Stimulated activated CD4-positive, alpha-beta T cell treated with anti-CD3 and anti-CD28 coated beads, Interleukin-12 subunit alpha, Interleukin-12 subunit beta, amount 100 ng/mL, for 4 hours (primary cell): ENCODE measurements at places on chromosomes 2 and 18.

GRCh38 chr2:102297891-102298290 is 13.5 kb upstream of the IL1RL1 start:
- no peak for DNase-seq

- DNase-seq, result no peak
Measured at GRCh38 chr2:20027705-20028434, 15.4 kb upstream of the MATN3 start.

DNA sequence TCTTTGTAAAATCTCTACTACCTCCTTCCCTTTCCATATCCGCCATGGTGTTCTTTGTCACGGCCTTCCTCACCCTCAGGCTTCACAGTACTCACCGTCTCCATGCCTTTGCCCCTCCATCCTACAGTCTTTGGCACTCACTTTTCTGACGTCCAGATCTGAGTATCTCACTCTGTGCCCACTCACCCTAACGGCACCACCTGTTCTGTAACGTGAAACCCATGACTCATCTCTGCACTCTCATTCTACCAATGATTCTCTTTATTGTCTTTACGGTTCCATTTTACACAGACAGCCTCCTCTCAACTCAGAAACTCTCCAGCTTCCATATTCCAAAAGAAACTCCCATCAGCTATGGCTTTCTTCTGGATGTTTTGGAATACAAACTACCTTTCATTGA is 56.7 kb downstream of the NETO1 start:
- DNase-seq, result no peak

GRCh38 chr2:170953941-170954340 is 24.9 kb downstream of the GORASP2 start:
- no peak for DNase-seq

DNA sequence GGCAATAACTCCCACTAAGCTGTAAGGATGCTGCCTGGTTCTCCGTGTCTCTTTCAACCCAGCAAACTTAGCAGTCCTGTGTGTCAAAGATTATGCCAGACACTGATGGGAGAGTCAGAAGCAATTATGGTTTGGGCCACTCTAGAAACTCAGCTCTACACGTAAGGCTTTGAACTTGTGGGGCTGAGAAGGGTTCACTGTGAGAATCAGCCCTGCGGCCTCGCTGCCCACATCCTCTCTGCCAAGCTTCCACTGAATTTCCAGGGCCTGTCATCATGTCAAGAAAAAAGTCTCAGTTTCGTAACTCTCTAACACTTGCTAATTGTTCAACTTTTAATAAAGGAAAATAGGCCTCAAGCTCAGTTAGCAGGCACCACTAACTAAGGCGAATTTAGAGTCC is 308.8 kb upstream of the LYPD1 start:
- no peak for DNase-seq

DNA sequence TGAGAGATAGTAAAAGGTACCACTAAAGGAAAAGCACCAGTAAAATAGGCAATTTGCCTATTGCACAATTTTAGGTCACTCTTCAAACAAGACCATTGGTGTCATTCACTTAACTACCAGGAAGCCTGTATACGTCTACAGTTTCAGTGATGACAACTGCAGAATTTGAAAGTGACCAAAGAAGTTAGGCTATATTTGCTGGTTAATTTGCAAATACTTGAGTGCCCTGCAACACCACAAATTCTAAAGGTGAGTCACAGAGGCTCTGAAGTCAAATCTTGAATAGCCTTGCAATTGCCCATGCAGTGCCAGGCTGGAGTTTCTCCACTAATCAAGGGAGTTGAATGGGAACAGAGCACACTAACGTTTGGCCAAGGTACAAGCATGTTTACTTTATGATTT is 128.7 kb upstream of the CCDC68 start:
- DNase-seq, result no peak

DNA sequence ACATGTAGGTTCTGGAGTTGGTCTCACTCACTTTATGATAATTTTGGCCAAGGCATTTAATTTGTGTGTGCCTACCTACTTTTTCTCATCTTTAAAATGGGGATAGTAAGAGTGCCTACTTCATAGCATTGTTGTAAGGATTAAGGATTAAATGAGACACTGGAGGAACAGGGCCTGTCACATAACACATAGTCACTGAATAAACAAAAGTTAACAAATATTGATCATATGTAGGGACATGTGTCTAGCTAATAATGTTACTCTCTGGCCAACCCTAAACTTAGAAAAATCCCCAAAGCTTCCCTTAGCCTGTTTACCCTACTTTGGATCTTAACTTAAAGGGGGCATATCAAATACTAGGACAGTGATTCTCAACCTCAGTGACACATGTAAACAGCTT is 169.9 kb downstream of the MYO1B start:
- no peak for DNase-seq

DNA sequence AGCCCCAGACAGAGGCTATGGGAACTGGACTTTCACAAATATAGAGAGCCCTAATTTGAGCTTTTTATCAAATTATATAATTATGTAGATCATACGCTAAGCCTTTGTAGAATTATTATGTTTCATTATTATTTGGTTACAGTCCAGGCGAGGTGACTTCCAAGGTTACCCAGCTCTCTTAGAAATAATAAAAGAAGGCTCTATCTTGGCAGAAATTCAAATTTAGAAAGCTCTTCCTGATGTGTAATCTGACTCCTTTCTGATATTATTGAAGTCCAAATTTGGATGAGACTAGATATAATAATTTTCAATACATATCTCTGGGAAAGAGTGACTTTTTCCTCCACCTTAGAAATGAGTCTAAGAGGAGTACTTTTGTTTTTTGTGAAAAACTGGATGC is 4.8 kb upstream of the SLC38A11 start:
- no peak for DNase-seq

- no peak for DNase-seq
Measured at GRCh38 chr2:23015651-23016200, 369.3 kb upstream of the KLHL29 start.

DNA sequence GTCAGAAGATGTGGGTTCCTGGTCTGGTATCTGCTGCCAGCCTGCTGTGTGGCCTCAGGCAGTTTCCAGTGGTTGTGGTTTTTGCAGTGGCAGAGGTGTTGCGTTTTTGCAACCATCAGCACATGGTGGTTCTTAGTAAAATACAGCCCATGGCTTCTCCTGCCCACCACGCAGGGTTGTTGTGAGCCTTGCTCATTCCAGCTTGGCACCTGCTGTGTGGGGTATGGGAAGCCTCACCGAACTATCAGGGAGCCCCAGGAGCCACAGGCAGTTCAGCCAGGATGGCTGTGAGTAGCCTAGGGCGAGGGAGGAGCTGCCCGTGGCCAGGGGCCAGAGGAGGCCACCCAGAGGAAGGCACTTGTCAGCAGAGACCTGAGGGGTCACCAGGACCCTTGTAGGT is 9.8 kb downstream of the ARID5A start:
- DNase-seq, result no peak

DNA sequence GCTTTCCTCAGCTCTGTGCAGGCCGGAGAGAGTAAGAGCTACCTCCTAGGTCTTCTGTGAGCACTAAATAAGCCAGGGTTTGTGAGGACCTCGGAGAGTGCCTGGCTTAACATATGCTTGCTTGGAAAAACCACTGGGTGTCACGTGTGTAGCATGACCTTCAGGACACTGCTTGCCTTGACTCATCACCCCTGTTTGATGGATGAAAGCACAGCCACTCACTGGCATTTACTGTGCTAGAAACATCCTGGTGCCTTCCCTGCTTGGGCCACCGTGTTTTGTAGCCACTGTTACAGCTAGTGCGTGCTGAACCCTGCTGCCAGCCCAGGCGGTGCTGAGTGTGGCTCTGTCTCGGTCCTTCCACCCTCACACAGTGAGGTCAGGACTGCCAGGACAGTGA is 34.8 kb upstream of the ITM2C start:
- DNase-seq, result no peak

DNA sequence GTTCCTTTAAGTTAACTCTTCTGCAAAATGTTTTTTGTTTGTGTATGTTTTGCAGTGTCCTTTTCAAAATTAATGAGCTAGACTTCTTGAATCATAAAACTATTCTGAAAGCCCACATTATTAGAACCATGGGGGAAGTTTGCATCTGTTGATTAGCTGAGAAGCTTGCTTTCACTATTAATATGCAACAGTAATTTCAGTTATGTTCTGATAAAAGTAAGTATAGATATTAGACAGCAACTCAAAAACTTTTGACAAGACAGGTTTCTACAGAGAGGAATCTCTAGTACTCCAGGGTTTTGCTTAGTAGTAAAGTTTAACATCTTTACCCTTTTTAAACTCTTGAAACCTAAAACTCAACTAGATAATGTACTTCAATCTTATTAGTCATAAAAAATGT is 147.8 kb downstream of the UBE2E3 start:
- no peak for DNase-seq

DNA sequence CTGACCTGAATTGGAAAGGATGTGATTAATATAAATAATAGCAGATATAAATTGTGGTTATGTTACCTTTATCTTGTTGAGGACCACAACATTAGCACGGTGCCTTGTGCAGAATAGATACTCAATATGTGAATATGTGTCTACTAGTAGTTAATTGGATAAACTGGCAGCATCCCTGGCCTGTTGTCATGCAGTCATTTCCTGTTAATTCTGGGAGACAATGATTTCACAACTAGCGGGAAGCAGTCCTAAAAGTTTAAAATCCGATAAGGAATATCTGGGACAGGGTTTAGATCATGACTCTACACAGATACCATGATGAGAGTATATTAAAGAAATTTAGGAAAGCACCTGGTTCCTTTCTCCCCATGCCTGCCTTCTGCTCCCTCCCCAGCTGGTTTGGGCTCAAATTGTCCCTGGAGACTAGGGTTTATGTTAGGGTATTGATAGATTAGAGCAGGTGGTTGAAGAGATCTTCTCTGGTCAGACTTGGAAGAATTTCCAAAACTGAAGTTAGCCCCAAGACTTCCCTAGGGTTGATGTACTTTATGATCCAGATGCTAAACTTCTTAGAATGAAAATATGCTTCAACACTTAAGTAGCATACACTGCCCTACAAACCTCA is 32.8 kb downstream of the CYBRD1 start:
- no peak for DNase-seq

- DNase-seq, result no peak
Measured at GRCh38 chr2:45754131-45755010, 102.9 kb downstream of the PRKCE start.

DNA sequence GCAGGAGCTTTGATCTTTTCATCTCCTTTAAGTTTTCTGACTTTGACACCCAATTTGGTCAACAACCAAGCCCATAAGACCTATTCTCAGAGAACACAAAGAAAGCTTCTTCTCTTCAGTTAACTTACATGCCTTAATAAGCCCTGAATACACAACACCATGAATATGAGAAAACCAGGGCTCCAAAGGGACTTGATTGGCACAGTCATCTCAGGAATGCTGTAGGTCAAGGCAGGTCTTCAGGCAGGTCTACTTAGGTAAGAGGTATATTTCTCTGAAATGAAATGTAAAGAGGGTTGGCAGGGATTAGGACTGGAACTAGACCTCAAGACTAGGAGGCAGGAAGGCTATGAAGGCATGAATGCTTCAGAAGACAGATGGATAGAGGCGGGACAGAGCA is 24.4 kb upstream of the EIF2AK3 start:
- no peak for DNase-seq

- no peak for DNase-seq
Measured at GRCh38 chr2:146229508-146230155, 1615.2 kb upstream of the ACVR2A start.

DNA sequence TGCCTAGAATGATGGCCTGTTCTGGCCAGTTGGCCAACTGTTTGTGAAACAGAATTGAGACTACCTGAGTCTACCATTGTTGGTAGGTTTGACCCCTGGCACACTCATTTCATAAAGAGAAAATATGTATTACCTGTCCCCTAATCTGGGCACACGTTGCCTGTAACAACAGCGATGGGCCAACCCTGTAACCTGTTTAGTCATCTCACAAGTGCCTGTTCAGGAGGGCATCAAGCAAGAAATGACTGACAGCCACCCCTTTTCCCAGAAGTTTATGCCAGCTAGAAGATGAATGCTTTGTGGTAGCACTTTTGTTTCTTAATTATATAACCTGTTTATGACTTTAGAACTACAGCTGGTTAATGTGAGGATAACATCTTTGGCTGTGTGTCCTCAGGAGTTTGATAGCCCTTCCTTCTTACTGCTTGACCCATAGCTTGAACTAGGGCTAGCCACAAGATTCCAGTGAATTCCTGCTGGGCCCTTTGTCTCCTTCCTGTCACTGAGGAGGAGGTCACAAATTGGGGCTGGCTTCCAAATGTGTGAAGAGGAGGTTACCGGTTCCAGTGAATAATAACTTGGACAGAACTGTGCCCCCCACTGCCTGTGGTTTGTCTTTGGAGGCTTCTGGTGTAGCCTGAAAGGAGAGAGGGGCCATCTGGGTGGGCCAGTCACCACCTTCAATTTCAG is 273.9 kb upstream of the EPAS1 start:
- no peak for DNase-seq

GRCh38 chr2:224264259-224264658 is 137.6 kb downstream of the FAM124B start:
- DNase-seq, result no peak

DNA sequence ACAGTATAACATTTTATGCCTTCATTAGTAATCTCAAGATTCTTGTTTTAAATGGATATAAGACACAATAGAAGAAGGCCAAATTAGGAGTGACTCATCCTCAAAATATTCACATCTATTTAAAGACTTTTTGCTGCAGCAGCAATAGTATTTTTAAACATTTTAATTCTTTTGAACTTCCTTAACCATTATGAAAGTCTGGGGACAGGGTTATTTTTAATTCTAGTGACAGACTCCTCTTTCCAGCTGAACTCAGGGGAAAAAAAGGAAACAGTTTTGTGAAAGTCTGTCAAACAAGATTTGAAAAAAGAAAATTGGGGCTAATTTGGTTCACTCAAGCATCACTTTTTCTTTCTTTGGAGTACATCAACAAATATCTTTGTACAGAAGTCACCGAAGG is 541.8 kb downstream of the NUP35 start:
- DNase-seq, result no peak

- DNase-seq, result no peak
Measured at GRCh38 chr2:71474744-71475397, 21.5 kb downstream of the DYSF start.
